ENCODE measurements at places on chromosomes 16 and 17.
A peak's percentile ranks its signal among the peaks of the same experiment; 100 is the strongest.

- no peak for DNase-seq
Observed at GRCh38 chr17:41965694-41966462, 717 bp upstream of the CNP start.

DNA sequence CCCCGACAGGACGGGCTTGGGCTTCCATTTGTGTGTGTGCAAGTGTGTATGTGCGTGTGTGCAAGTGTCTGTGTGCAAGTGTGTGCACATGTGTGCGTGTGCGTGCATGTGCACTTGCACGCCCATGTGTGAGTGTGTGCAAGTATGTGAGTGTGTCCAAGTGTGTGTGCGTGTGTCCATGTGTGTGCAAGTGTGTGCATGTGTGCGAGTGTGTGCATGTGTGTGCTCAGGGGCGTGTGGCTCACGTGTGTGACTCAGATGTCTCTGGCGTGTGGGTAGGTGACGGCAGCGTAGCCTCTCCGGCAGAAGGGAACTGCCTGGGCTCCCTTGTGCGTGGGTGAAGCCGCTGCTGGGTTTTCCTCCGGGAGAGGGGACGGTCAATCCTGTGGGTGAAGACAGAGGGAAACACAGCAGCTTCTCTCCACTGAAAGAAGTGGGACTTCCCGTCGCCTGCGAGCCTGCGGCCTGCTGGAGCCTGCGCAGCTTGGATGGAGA is 23.1 kb upstream of the ITGAX start:
- no peak for DNase-seq

DNA sequence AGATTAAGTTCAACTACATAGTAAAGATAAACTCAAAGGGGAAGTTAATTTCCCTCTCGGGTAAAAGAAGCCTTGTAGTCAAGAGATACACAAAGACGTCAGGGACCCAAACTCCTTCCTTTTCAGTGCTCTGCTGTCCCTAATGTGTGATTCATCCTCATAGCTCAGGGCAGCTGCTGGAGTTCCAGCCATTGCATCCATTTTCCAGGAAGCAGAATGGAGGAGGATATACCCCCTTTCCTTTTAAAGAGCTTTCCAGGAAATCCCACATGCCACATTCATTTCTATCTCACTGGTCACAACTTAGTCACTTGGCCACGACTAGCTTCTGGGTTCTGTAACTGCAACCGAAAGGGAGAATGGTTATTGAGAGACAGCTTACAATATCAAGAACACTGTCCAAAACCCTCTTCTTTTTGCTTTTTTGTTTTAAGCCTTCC is 95.3 kb downstream of the SOCS1 start:
- no peak for DNase-seq

- DNase-seq, result no peak
Observed at GRCh38 chr17:8225813-8226535, 15.6 kb upstream of the AURKB start.

- DNase-seq, result no peak
Observed at GRCh38 chr16:82088483-82088882, 53.4 kb downstream of the HSD17B2 start.

GRCh38 chr16:86575754-86576557 is 2.4 kb upstream of the FOXL1 start:
- peak; percentile 79 for DNase-seq

- no peak for DNase-seq
Observed at GRCh38 chr16:57955572-57956188, 15.2 kb downstream of the CNGB1 start.

DNA sequence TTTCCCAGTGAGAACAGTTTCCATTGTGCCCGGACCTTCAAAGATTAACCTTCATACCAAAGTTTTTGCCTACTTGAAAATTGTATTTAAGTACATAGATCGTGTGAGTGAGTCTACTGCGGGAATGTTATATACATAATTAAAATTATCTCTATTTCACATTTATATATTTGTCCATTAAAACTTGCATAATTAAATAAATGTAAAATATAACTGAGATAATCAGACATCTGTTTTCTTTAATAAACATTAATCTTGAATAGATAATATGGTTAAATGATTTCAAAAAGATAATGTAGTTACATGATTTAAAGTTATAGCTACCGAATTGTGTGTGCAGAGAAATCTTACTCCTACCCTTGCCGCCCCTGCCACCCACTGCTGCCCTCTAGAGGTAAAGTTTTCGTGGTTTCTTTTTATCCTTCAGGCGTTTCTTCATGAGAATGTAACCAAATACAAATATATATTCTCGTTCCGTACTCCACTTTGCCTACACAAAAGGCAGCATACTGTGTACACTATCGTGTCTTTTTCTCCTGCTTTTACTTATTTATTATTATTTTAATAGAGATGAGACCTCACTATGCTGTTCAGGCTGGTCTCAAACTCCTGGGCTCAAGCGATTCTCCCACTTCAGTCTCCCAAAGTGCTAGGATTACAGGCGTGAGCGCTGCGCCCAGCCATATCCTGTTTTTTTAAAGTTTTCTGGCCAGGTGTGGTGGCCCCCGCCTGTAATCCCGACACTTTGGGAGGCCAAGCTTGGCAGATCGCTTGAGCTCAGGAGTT is 35.6 kb downstream of the RPA1 start:
- DNase-seq, result no peak

DNA sequence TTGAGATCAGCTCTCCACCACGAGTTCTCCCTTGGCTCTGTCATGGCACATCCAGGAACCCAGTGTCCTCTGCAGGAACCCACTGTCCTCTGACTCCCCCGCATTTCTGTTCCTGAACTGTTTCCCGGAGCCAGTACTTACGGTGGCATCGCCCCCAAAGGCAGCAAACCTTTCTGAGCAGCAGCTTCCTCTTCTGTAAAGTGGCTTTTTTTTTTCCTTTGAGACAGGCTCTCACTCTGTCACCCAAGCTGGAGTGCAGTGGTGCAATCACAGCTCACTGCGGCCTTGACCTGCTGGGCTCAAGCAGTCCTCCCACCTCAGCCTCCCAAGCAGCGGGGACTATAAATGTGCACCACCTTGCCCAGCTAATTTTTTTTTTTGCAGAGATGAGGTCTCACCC is 32.2 kb downstream of the NAGPA start:
- no peak for DNase-seq

DNA sequence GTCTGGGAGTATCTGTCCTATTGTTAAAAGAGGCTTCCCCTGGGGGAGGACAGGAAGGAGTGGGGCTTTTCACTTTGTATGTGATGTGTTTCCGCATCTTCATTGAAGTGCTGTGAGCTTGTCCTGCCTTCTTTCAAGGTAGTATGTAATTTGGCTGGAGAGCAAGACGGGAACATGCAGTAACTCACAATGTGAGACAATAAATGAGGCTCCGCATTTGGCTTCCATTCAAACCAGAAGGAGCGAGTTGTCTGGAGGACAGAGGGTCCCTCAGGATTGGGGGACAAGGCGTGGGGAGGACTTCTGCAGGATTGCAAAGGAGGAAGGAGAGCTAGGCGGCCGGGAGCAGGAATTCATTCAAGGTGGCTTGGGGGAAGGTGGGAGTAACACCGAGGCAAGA is 203.5 kb downstream of the RBFOX3 start:
- no peak for DNase-seq

- DNase-seq, result no peak
Observed at GRCh38 chr16:65413861-65414260, 292.0 kb upstream of the CDH11 start.

DNA sequence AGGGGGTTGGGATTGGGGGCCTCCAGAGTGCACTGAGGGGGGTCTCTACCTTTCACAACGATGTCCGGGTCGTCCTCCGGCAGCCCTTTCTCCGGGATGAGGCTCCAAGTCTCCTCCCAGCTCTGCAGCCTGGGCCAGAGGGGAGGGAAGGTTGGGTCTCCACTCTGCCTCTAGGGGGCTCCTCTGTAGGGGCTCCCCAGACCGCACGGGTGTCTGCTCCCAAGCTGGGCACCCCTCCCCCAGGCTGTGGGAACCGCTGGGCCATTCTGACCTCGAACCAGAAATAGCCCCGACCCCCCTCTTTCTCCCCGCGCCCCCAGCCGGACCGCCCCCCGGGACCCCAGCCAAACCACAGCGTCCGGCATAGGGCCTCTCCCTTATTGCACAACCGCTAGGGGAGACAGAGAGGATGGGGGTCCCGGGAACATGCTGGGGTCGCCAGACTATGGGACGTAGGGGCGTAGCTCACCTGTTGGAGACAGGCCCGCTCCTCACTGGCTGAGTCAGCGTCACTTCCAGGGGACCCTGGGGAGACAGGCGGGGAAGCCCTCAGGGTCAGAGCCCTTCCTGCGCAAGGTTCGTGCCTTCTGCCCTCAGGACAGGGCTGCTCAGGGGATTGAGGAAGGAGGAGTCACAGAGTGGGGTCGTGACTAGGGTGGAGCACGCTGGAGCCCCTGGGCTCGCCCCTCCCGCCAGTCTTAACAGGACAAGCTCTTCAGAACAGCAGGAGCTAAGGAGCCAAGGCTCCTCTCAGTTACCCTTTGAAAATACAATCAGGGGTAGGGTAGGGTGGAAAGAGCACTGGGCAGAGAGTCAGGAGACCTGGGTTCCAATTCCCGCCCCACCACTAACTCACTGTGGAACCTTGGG is 2.7 kb downstream of the PLEKHH3 start:
- no peak for DNase-seq

DNA sequence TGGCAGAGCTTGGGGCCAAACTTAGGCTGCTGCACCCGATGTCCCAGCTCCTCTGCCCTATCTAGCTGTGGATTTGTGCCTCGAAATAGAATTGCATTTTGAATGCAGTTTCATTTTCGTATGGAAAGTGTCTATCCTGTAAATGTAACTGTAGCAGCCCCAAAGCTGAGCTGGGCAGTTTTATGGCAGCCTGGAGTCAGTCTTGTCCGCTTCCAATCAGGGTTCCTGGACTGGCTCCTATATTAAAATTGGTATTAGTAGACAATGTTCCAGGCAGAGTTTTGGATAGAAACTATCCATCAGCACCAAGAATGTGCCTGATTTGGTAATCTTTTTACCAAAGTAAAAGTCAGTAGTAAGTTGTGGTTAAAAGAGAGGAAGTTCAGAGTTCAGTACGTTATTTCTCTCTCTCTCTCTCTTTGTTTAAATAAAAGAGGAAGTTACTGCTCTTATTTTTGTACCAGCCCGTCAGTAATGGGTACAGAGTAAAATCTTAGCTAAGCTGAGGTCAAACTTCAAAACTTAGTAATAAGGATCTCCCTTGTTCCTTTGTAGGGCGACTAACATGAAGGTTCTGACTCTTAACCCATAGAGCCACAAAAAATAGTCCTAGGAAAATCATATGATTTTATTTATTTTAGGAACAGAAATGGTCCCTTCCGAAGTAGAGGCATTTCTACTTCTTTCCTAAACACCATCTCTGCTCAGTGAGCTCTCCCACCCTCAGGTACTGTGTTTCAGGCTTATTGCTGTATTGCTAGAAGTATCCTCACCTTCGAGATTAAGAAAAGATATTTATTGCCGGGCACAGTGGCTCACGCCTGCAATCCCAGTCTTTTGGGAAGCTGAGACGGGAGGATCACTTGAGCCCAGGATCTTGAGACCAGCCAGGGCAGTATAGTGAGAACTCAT is 28.0 kb downstream of the PRKCB start:
- no peak for DNase-seq

- no peak for DNase-seq
Observed at GRCh38 chr17:46819906-46820351, 1.4 kb upstream of the WNT3 start.

GRCh38 chr16:64094992-64095634 is 1026.8 kb downstream of the CDH11 start:
- no peak for DNase-seq

GRCh38 chr16:52383640-52384292 is 163.2 kb downstream of the TOX3 start:
- DNase-seq, result no peak

DNA sequence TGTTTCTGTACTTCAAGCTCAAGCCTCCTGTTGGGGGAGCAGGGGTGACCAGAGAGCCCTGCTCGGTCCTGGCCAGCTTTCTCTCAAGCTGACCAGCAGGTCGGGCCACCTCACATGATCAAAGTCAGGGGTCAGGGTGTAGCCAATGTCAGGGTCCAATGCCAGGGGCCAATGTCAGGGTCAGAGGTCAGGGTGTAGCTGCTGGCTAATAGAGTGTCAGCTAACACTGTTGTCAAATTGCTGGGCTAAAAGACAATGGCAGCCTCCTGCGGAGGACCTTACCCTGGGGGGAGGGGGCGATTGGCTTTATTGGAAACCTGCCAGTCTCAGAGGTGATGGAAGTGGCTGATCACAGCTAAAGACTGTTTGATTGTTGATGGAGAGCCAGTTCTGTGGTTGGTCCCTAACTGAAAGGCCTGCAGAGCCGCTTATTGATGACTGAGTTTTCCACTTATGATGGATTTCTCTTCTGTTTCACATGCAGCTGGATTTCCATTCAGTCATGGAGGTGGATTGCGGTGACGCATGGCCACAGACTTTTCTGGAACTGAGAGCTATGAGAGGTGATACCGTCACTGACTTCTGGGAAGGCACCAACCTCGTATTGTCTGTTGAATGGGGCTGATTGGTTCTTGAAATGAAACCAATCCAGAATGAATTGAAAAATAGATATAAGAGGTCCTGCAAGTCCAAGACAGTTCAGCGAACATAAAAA is 97.4 kb upstream of the ZFHX3 start:
- DNase-seq, result no peak

- no peak for DNase-seq
Observed at GRCh38 chr17:78842881-78843565, 2.4 kb upstream of the USP36 start.

DNA sequence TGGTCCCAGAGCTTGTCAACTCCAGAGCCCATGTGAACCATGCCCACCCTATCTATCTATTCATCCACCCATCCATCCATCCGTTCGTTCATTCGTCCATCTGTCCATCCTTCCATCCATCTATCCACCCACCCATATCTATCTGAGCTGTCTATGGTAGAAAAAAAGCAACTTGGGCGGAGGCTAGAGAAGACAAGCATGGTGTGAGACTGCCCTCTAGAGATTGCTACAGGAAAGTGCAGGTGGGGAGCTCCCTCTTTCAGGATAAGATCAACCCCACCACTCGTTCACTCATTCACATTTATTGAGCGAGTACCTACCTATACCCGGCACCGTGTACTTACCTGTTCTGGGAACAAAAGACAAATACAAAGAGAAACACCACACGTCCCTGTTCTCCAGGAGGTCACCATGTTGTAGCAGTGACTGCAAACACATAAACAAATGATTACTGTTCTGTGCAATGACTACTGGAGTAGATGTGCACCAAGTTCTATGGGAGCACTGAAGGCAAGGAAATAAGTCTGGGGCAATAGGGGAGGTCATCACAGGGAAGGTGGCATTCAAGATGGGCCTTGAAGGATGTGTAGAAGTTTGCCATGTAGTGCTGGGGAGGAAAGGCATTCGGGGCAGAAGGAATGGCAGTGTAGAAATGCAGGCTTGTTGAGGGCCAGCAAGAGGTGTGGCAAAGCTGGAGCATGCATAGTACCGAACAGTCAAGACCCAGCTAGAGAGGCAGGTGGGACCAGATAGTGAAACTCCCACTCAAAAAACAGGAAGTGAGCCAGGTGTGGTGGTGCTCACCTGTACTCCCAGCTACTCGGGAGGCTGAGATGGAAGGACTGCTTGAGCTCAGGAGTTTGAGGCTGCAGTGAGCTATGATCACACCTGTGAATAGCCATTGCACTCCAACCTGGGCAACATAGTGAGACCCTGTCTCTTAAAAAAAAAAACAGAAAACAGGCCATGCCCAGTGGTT is 13.4 kb upstream of the ATP5MC1 start:
- no peak for DNase-seq

- DNase-seq, result no peak
Observed at GRCh38 chr17:28001149-28001548, 41.3 kb upstream of the NLK start.

Data from thoracic aorta (tissue), 2 donors.